ENCODE measurements at places on chromosomes 12 and 14. TPM values are rescaled to one million over a fixed set of nuclear protein-coding genes. Genes with fewer than 3 reads are reported as not detected.

Gene SLCO1C1
- 0.94 TPM for total RNA-seq

Gene METAP2
- 51.4 TPM for total RNA-seq

Gene SLC35F4
- not detected for total RNA-seq

Gene PRH1
- total RNA-seq, result 2.5 TPM

Gene KRT74
- total RNA-seq, result not detected

Gene RACGAP1
- total RNA-seq, result 5.6 TPM

Gene GNB3
- total RNA-seq, result 2.9 TPM

Gene PLA2G1B
- total RNA-seq, result not detected

Gene IL26
- not detected for total RNA-seq

Gene AMN
- not detected for total RNA-seq

Gene KRT6B
- not detected for total RNA-seq

Gene MAP3K9
- total RNA-seq, result 1.4 TPM

Gene CELA1
- total RNA-seq, result not detected

Gene KRT71
- total RNA-seq, result not detected

Gene SLC6A12
- 0.86 TPM for total RNA-seq

Gene VASH1
- 14.3 TPM for total RNA-seq

Gene ATL1
- total RNA-seq, result 0.89 TPM

Gene TMEM179
- total RNA-seq, result not detected

Gene P2RX7
- total RNA-seq, result 1.7 TPM

Gene TAS2R42
- not detected for total RNA-seq

Gene CHD8
- 25.5 TPM for total RNA-seq

Gene CDCA3
- 1.3 TPM for total RNA-seq

Gene MYF6
- not detected for total RNA-seq

Gene FAM186B
- 0.46 TPM for total RNA-seq

Gene POC1B
- total RNA-seq, result 7.0 TPM

Gene OR4K5
- total RNA-seq, result not detected

Gene RFX4
- not detected for total RNA-seq

Gene LRTM2
- not detected for total RNA-seq

Gene MYG1
- total RNA-seq, result 37.0 TPM

Gene GLT1D1
- total RNA-seq, result 0.30 TPM

Gene OAS1
- total RNA-seq, result 4.6 TPM

Gene CLECL1
- not detected for total RNA-seq

Gene HRK
- 0.27 TPM for total RNA-seq

Gene STON2
- total RNA-seq, result 12.0 TPM

Gene LYZ
- 39.9 TPM for total RNA-seq

Gene EIF4B
- 434 TPM for total RNA-seq

Gene RNASE4
- 9.4 TPM for total RNA-seq

Gene SLC25A47
- total RNA-seq, result not detected

Gene SLC24A4
- total RNA-seq, result 0.27 TPM

Gene EXD2
- 16.7 TPM for total RNA-seq

Gene HECTD1
- 145 TPM for total RNA-seq

Gene RIMBP2
- not detected for total RNA-seq

Gene SYNDIG1L
- not detected for total RNA-seq

Gene GTF2H3
- total RNA-seq, result 11.1 TPM

Gene ESPL1
- total RNA-seq, result 0.81 TPM

Gene GLIPR1
- total RNA-seq, result 10.9 TPM

Gene GSG1
- not detected for total RNA-seq

Gene PLEKHG7
- total RNA-seq, result not detected

Gene KHNYN
- 22.5 TPM for total RNA-seq

Gene OR4M1
- not detected for total RNA-seq

Data from Right ventricle myocardium superior (tissue), 1 donor.